Central memory CD4-positive, alpha-beta T cell (primary cell): ENCODE measurements at places on chromosomes 11 and 22.

DNA sequence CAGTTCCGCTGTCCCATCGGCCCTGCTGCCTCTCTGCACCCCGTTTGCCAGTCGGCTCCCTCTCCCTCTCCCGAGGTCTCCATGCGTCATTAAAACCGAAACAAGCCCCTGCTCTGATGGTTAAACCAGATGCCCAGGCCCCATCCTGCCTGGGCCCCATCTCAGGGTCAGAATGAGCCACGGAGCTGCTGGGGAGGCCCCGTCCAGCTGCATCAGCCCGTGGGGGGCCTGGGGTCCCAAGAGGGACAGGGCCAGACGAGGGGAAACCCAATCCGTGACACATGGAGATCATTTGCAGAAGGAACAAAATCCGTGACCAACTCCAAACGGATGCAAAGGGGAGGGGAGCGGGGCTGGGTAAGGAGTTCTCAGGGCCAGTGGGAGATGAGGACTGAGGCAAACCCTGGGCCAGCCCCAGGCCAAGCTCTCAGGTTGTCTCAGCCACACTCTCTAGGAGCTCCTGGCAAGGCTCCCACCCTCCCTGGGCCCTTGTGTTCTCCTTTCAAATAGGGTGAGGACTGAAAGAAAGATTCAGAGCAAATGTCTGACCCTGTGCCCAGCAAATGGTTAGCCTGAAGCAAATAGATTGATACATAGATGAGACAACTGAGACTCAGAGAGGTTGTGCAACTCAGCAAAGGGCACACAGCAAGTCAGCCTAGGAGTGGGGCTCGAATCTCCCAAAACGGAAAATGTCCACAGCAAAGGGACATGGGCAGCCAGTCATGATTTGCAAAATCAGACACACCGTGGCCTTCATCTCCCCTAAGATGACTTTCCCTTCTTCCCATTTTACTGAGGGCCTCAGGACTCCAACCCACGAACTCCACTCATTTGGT is 162.1 kb downstream of the MN1 start:
- no peak for DNase-seq

GRCh38 chr11:30322191-30322590 is 713 bp upstream of the ARL14EP start:
- DNase-seq: no peak

GRCh38 chr22:32073823-32074380 is 30.8 kb downstream of the SLC5A1 start:
- DNase-seq: no peak

- DNase-seq: peak; percentile 71
Observed at GRCh38 chr11:795634-796564, 2.2 kb downstream of the SLC25A22 start.

DNA sequence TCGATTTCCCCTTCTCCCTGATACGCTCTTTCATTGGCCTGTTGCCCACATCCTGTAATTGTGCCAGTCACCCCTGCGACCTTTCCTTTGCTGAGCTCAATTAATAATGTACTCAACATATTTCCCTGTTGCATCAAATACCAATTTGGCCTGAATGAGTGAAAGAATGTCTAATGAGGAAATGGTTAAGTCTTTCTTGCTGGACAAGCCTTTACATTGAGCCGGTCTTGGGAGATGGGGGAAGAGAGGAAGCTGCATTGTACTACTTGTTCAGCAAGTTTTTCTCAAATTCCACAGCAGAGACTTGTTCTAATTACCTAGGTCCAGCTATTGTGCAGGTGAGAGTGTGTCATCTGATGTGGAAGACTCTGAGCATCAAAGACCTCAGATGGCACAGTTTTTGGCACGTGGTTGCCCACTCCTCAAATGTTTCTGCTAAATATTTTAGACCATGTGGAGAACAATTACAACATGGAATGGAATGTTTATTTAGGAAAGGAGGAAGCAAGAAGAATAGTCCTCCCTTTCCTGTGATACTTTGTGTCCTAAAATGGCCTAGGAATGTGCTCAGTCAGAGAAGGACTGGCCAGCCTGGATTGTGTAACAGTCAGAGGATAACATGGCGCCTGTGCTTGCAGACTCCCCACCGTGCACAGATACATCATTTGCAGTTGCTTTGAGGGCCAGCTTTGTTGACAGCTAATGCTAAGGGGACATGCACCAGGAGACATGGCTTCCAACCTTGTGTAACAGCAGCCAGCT is 129.5 kb upstream of the E2F8 start:
- no peak for DNase-seq

GRCh38 chr22:48926643-48927042 is 901.0 kb downstream of the BRD1 start:
- DNase-seq: no peak

GRCh38 chr11:119309411-119309810 is 7.5 kb downstream of the MCAM start:
- no peak for DNase-seq

DNA sequence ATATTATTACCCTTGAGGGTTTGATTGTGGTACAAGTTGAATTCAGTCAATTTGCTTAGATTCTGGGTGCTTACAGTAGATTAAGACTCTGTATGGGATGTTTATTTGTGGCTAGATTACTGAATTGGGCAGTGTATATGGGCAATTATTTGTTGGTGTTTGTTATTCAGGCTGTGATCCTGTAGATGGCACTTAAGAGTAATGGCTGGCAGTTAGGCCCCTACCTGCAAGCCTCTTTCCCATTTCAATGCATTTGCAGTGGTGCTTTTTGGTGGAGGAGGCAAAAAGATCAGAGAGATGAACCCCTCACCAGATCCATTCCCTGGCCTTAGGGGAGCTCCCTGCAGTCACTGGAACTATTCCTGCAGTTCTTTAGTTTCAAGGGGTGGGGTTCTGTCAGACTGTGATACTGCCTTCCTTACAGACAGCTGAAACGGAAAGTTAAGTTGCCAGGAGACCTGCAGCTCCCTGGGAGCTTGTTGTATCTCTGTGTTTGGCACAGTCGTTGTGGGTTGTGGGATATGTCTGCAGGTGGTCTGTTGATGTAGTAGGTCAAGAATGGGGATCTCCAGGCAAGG is 199.5 kb downstream of the AASDHPPT start:
- DNase-seq: no peak

DNA sequence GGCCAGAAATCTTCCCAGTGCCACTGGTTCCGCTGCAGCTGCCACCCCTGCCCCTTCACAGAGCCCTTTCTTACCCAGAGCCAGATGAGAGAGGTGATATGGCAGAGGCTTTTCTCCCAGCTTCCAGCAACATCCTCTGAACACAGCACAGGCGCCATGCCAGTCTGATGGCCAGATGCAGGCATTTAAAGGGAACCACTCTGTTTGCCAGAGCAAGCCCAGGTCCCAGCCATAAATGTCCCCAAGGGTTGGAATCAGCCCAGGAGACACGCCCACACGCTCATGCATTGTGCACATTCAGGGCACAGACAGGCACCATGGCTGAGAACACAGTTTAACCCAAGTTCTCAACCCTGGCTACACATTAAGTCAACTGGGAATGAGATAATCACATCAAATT is 114.3 kb upstream of the CSNK2A3 start:
- DNase-seq: no peak

- no peak for DNase-seq
Observed at GRCh38 chr11:67266449-67267187, at the start of gene GRK2. Gene GRK2, plus strand, starts transcription at chr11:67266473. Its CDS starts 227 bp downstream, at chr11:67266700.

- DNase-seq: no peak
Observed at GRCh38 chr11:10428453-10428852, 26.6 kb upstream of the AMPD3 start.
